ENCODE measurements at places on chromosomes 7 and 10. TPM values are rescaled to one million over a fixed set of nuclear protein-coding genes. Genes with fewer than 3 reads are reported as not detected.

Gene MBL2
- total RNA-seq, result not detected

Gene RBM48
- 12.0 TPM for total RNA-seq

Gene CYP3A4
- not detected for total RNA-seq

Gene BICC1
- 0.32 TPM for total RNA-seq

Gene SAMD9
- total RNA-seq, result 6.8 TPM

Gene GRID1
- total RNA-seq, result not detected

Gene SLC13A4
- not detected for total RNA-seq

Gene ADAMTS14
- not detected for total RNA-seq

All from endothelial cell of umbilical vein (primary cell).